ENCODE measurements at places on chromosomes 4 and X. TPM values are rescaled to one million over a fixed set of nuclear protein-coding genes. Genes with fewer than 3 reads are reported as not detected.

The RTL3 gene
- 0.09 TPM for total RNA-seq

The CT45A5 gene
- not detected for total RNA-seq

The CT45A10 gene
- total RNA-seq = not detected

The CYLC1 gene
- not detected for total RNA-seq

The APLN gene
- 0.90 TPM for total RNA-seq

The EDNRA gene
- total RNA-seq = 10.1 TPM

The MAOA gene
- total RNA-seq = 0.99 TPM

The UCP1 gene
- total RNA-seq = not detected

The PLP1 gene
- 9.6 TPM for total RNA-seq

The SMIM10L2A gene
- 0.52 TPM for total RNA-seq

The KLKB1 gene
- total RNA-seq = 0.33 TPM

The HSD17B13 gene
- total RNA-seq = 0.14 TPM

The MMRN1 gene
- total RNA-seq = 5.3 TPM

The IBSP gene
- total RNA-seq = 0.33 TPM

The FHDC1 gene
- 0.33 TPM for total RNA-seq

The CPZ gene
- 0.94 TPM for total RNA-seq

The TDO2 gene
- total RNA-seq = 0.66 TPM

The CLIC2 gene
- 17.5 TPM for total RNA-seq

The MSMO1 gene
- 19.2 TPM for total RNA-seq

The HSFX4 gene
- 0.28 TPM for total RNA-seq

The ASB12 gene
- total RNA-seq = 0.09 TPM

The SPANXA1 gene
- total RNA-seq = 0.09 TPM

The SGMS2 gene
- total RNA-seq = 1.0 TPM

The RHOXF2B gene
- 0.05 TPM for total RNA-seq

The ABHD18 gene
- total RNA-seq = 13.3 TPM

The ARHGEF38 gene
- 0.24 TPM for total RNA-seq

The EPGN gene
- total RNA-seq = 0.52 TPM

The BCLAF3 gene
- 4.4 TPM for total RNA-seq

The MSANTD1 gene
- 0.33 TPM for total RNA-seq

The NHS gene
- 1.7 TPM for total RNA-seq

The SSX1 gene
- not detected for total RNA-seq

The FAM184B gene
- total RNA-seq = 0.05 TPM

The TLR8 gene
- total RNA-seq = 3.7 TPM

The KCNE5 gene
- 10.3 TPM for total RNA-seq

The DUSP21 gene
- total RNA-seq = not detected

The GCNA gene
- 2.8 TPM for total RNA-seq

The SCRG1 gene
- 0.05 TPM for total RNA-seq

The CACNA1F gene
- total RNA-seq = 0.61 TPM

The TSPAN7 gene
- total RNA-seq = 6.3 TPM

The GC gene
- 0.38 TPM for total RNA-seq

The PAPSS1 gene
- 39.0 TPM for total RNA-seq

The RGN gene
- total RNA-seq = 0.28 TPM

The ITIH6 gene
- total RNA-seq = not detected

The PASD1 gene
- 0.05 TPM for total RNA-seq

The ODAPH gene
- total RNA-seq = not detected

The KCND1 gene
- total RNA-seq = 0.19 TPM

The PRDX4 gene
- 54.2 TPM for total RNA-seq

The TRIM61 gene
- total RNA-seq = 2.2 TPM

The STBD1 gene
- total RNA-seq = 0.33 TPM

The CLNK gene
- 1.9 TPM for total RNA-seq

The TLL1 gene
- 0.24 TPM for total RNA-seq

The PROM1 gene
- 1.1 TPM for total RNA-seq

The GLOD5 gene
- total RNA-seq = not detected

The TBC1D14 gene
- total RNA-seq = 59.6 TPM

The FAM47A gene
- total RNA-seq = not detected

Data from thymus (tissue), 14 donors.